NCI-H1694 (cell line): ENCODE measurements at places on chromosomes 5 and 9.

- DNase-seq: peak; percentile 60
Observed at GRCh38 chr5:83473346-83474160, 2.0 kb downstream of the VCAN start.

- no peak for DNase-seq
Observed at GRCh38 chr9:21903380-21903965, 90.7 kb downstream of the CDKN2A start.

GRCh38 chr5:41503860-41504259, 6.5 kb downstream of the PLCXD3 start:
- DNase-seq: no peak

- no peak for DNase-seq
Observed at GRCh38 chr5:35487233-35488025, 130.2 kb upstream of the SPEF2 start.

DNA sequence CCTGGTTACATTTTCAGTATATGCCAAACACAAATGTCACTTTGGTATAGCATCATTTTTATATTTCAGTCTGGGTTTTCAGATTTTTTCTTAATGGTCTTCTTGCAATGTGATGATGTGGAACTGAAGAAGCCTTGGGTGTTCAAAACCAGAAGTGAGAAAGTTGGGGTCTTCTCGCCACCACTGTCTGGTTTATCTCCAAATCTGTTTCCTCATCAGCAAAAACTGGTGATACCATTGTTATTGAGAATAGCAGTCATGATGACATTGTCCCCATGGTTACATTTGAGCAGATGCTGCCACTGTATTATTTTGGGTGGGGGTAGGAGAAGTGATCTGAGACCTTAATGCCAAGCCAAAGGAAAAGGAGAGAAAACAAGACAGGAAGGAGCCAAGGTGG, 85.9 kb upstream of the MAP3K1 start:
- DNase-seq: no peak

DNA sequence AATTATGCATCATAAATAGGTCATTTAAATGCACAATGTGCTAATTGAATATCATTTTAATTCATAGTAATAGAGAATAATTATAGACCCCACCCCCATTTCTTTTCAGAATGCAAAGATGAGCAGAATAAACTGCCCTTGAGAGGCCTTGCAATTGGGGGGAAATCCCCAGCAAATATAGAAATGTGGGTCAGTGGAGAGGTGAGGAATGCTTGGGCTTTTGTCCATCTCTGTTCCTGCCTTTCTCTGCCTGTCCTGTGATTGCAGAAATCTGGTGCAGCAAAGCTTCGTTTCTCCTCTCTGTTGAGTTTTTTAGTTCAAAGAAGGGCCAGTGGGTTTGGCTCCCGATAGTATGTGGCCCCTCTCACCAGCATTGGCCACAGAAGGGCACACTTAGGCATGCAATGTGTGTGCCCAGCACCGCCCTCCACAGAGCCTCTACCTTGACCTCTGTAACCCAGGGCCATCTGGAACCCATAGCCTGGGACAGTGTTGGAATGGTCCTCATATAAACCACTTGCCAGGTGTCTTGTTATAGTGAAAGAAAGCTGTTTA, 164.2 kb downstream of the SEMA6A start:
- no peak for DNase-seq

DNA sequence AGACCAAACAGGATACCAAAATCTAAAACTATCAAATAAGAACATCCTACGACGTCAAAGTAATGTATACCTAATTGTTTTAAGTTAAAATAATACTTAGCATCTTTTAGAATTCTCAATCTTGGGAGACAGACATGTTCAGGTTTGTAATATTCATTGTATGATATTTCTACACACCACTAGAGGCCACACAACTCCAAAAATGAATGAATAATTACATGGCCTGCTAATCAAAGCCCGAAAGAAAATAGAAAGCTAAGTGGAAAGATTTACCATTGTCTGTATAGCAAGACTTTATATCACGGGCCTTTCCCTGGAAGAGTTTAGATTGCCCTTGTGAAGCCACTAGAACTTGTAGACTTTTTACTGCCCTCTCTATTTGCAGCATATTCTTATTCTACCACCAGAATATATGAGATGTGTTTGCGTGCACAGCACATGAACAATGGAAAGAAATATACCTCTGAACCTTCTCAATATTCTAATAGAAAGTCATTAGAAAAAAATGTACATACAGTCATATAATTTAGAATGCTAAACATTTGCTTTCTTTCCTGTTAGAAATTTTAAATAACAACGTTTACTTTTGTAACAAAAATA, 380.1 kb upstream of the NUDT12 start:
- DNase-seq: no peak

- no peak for DNase-seq
Observed at GRCh38 chr5:168187614-168188013, 103.8 kb upstream of the WWC1 start.

DNA sequence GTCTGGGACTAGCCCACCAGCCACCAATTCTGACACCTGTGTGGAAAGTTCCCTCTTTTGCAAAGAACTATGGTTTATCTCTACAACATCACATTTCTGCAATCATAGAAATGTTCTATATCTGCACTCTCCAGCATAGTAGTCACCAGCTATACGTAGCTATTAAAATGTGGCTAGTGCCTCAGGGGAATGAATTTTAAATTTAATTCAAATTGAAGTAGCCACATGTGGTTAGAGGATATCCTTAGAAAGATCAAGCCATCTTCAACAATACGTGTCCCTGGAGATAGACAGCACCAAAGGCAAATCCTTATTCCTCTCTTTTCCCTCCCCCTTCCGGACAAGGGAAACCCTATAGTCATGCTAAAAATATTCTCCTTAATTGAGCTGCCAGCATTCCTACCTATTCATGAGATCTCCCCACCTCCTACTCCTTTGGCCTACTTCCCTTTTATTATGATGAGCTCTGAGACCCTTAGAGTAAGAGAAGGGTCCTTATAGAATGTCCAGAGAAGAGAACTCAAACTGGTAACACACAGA, 11.1 kb downstream of the LCP2 start:
- no peak for DNase-seq

GRCh38 chr9:69604568-69605219, 67.5 kb downstream of the APBA1 start:
- no peak for DNase-seq

DNA sequence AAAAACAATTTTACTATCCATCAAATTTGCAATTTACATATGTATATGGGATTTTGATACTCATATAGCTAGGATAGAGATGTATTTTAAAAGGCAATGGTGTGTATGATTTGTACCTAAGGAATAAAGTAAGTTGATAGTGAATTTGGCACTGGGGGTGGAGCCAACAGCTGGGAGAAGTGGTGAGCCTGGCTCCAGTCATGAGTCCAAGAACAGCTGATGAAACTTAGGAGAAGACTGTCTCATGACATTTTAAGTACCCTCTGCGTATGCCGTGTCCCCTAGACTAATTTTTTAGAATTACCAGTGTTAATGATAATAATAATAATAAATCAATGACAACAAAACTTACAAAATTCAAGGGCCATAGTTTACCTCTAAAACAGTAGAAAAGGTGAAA, 181.4 kb downstream of the ADCY2 start:
- DNase-seq: no peak

DNA sequence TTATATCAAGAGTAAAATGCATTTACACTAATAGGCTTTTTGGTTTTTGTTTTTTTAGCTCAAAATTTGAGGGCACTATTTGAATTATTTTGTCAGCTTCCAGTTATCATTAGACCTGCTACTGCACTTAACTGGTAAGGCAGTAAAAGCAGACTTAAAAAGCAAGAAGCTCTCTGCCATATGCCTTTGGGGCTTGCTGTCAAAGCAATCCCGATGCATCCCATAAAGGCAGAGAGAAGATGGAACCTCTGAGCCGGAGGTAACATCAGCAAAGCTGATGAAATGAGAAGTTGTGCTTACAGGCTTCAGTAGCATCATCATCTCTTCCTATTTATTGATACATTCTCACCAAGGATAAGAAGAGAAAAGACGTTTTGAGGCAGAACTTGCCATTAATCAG, 1414.3 kb upstream of the CDH6 start:
- no peak for DNase-seq

- peak; percentile 25 for DNase-seq
Observed at GRCh38 chr5:59174248-59174844, 591.5 kb downstream of the RAB3C start.

GRCh38 chr9:80156756-80157472, 585.1 kb downstream of the TLE4 start:
- DNase-seq: no peak

DNA sequence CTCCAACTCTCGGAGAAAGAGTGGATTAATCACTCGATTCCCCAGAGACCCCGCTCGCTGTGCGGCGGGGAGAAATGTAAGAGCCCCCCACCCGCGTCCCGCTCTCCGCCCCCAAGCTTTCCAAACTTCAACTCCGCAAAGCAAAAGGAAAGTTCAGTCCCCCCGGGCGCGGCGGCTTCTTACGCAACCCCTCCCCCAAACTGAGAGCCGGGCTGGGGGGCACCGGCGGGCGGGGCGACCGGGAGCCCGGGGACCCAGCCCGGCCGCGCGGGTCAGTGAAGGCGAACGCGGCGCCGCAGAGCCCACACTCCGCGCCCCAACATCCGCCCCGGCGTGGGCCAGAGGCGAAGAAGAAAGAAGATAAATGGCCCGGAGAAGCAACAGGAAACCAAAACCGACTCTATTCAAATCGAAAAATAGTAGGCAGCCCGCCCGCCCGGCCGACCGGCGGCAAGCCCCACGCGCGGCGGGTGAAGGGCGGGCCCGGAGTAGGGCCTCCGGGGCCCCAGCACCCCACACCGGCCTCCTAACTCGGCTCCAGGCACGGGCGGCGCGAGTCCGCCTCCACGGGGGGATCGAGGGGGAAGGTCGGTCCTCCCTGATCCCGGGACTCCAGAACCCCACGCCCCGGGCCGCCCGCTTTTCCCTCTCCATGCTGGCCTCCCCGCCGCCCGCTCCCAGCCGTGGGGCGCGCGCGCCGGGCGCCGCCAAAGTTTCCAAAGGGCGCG, 720 bp downstream of the NOTCH1 start:
- DNase-seq: no peak

DNA sequence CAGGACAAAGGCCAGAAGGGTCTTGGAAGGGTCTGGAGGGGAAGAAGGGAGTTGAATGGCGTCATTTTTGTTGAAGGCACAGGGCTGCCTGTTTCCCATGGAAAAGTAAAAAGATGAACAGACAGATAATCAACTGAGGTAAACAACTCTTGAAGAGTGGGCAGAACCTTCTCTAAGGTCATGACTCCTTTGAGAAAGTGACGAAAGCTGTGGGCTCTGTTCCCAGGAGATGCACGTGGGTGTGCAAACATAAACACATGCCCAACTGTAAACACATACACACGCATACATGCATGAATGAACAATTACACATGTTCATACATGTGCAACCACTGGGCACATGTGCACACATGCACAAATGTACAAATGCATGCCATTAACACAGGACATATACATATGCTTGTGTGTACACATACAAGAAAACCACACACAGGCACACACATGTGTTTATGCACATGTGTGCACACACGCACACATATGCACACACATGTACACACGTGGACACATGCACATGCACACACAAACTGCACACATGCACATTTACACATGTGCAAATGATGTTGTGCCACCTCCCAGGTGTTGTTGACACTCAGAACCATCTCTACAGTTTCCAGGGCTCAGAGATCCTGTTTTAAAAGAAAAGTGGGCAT, 143.3 kb downstream of the GADD45G start:
- no peak for DNase-seq

DNA sequence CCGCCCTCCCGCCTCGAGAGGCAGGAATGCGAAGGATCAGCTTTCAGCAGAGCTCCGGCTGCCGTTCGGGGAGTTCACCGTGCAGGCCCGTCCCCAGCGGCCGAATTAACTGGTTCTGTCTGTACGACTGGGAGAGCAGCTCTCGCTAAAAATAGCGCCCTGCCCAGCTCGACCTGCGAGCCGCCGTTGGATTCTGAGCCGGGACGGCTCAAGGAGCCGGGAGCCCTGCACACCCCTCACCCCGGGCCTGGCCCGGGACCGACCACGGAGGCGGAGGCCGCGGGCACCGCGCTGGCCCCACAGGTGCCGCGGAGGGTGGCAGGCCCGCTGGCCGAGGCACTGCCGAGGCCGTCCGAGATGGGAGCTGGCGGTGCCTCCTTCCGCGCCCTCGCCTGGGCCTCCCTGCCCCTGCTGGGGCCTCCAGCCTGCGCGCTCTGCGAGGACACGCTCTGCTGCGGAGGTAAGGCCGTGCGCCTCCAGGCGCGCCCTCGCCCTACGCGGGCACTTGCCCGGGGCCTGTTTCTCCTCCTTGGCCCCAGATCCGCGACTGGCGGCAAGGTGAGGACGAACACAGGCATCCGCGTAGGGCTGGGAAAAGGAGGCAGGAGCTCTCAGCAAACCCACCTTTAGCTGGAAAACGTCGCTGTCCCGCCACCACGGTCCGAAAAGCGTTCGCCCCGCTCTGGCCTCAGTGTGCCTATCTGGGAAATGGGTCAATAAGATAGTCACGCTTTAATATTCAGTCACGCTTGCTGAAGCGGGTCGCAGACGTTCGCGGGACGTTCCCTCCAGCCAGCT, 53.1 kb upstream of the DAB2IP start:
- DNase-seq: no peak

GRCh38 chr5:38783011-38783561, 62.7 kb upstream of the OSMR start:
- no peak for DNase-seq

GRCh38 chr5:142479150-142479549, 154.3 kb upstream of the SPRY4 start:
- no peak for DNase-seq

DNA sequence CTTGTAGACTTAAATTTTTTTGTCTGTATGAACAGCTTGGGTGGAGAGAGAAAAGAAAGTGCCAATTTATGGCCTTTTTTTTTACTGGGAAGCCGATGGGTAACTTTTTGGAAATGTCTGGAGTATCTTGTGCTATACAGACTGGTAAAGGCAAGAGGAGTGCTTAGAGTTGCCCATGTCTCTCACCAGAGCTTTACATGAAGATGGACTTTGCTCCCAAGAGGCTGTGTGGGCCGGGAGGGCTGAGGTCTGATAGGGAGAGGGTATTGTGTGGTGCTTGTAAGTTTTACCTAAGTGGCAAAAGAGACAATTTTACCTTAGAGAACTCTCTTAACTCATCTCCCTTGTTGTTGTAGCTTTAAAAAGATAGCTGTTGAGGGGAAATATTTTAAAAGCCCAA, 203.2 kb downstream of the SEMA6A start:
- no peak for DNase-seq

- DNase-seq: no peak
Observed at GRCh38 chr5:38996123-38996522, 78.1 kb downstream of the RICTOR start.

GRCh38 chr9:134178768-134179551, 14.6 kb upstream of the RNU6ATAC start:
- DNase-seq: no peak

GRCh38 chr5:81783401-81783800, 32.5 kb upstream of the SSBP2 start:
- DNase-seq: no peak

DNA sequence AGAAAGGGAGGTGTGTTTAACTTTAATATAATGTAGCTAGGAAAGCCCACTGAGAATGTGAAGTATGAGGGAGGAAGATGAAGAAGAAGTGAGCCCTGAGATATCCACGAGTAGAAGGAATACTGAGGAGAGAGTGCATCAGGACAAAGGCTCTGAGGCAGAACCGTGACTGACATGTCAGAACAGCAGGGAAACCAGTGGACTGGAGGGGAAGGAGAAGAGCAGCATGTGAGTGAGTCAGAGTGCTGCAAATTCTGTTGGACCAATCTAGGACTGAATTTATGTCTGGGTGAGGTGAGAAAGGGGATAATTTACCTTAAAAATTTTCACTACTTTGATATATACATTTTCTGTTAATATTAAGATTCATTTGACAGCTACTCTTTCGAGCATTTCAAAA, 110.3 kb downstream of the ST8SIA4 start:
- DNase-seq: no peak

GRCh38 chr9:133121915-133122550, 993 bp upstream of the RALGDS start:
- DNase-seq: no peak
